NCI-H2171 treated with DMSO at 0.1 percent for 48 hours (cell line): ENCODE measurements at places on chromosomes 11 and 22.

- DNase-seq, result no peak
Measured at GRCh38 chr22:39197578-39197977, 45.1 kb upstream of the CBX7 start.

- DNase-seq, result no peak
Measured at GRCh38 chr11:73465023-73465675, 89.0 kb downstream of the RELT start.

DNA sequence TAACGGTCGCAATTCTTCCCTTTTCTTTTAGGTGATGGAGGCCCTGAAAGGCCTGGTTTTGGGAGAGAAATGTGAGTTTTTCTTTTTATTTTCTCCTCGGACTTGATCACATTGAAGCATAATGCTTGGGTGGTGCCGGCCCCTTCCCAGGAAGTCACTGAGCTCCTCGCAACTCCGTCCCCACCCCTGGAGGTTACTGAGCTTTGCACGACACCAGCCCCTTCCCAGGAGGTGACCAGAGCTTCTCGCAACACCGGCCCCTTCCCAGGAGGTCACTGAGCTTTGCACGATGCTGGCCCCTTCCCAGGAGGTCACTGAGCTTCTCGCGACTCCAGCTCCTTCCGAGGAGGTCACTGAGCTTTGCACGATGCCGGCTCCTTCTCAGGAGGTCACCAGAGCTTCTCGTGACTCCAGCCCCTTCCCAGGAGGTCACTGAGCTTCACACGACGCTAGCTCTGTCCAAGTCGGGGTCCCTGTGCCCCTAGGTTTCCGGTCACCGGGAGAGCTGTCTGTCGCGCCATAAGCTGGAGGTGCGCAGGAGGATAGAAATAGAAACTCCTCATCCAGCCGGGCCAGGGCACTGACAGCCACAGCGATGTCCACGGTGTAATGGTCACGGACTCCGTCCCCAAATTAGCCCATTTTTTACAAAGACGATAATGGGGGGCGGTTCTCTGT, 586.4 kb downstream of the BRD1 start:
- no peak for DNase-seq

DNA sequence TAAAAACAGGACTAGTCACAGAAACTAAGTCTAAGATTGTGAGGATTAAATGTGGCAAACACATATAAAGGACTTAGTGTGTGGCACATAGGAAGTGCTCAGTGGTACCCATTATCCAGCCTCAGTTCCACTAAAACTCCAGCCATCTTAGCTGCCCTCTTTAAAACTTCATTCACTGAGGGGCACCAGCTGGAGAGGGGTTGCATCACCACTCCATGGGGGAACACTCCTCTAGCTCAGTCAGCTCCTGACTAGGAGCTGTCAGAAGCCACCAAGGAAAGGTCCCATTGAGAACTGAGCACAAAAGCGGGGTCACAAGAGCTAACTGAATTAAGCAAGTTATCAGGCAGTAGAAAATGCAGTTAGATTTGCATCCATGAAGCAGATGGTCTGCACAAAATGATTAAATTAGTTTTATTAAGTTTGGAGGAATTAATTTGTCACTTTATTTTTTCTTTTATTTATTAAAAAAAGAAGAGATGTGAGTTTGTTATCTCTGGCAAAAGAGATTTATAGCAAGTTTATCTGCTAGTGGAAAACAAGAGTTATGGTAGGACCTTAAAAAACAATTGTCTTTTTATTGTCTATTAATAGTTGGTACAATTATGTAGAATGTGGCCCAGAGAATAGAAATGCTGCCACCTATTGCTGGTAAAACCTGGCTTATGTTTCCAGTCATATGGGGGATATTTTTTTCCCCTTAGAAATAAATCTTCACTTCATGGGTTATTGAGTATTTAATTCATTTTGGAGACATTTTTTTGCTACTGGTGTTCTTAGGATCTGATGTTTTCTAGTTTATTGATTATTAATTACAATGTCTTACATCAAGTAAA, 95.7 kb downstream of the NAV2 start:
- no peak for DNase-seq

DNA sequence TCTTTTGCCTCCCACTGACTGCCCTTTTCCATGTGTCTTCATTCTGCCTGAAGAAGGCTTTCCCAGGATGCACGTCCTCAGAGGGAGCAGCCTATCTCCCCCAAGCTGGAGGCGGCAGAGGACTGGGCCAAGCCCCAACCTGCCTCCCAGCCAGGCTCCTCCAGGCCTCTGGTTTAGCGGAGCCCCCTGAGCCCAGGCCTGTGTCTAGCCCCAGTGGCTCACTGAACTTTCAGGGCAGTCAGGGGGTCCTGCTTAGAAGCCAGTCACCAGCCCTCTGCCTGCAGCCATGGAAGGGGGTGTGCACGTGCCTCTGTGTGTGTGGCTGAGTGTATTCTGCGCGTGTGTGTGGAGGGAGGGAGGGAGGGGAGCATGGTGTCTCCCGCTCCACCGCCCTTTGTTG, 10.4 kb upstream of the GRK2 start:
- DNase-seq, result no peak

DNA sequence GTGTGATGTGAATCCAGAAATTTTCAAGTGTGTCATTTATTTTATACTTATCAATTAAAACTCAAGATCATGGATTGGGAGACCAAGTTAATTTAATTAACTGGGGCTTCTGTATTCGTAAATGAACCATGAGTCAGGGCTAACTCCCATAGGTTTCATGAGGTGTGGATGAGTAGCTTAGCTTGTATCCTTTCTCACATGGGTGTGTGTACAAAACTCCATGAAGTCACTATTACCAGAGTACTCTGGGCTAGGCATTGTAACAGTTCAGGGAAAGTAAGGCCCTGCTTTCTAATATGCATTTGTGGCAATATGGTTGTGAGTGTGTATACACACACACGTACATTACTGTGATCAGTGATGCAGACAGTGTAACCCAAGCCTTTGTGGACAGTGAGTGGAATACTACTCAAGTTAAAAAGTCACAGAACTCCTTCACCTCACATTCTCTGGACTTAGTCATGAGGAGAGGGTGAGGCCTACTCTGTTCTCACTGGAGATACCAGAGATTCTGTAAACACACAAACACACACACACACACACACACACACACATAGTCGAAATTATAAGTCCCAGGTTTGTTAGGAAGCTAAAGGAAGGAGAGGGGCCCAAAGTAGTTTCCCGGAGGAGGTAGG, 3.5 kb downstream of the CNTF start:
- no peak for DNase-seq

GRCh38 chr11:8707541-8708191, 25.1 kb downstream of the RPL27A start:
- DNase-seq, result peak; percentile 93

GRCh38 chr11:9855579-9856287, 191.9 kb downstream of the SWAP70 start:
- no peak for DNase-seq

GRCh38 chr22:24161909-24162308, 19.4 kb upstream of the SUSD2 start:
- no peak for DNase-seq

DNA sequence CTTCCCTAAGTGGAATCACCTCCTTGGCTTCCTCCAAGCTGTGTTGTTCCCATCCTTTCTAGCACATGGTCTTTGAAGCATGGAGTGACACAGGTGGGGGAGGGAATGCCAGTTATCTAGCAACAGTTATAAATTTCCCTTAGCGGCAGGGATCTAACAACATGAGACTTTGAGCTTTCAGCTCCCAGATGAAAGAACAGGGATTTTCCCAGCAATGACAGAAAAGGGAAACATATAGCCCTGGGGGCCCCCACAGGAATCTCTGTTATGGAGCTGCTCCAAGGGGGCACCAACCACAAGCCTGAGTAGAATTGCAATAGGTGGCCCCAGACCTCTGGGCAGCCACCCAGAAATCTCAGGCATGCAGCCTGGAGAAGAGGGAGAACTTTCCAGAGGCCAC, 163.0 kb downstream of the GRIK4 start:
- DNase-seq, result no peak

GRCh38 chr11:40302669-40303068, 1156.8 kb downstream of the LRRC4C start:
- no peak for DNase-seq

GRCh38 chr11:350723-351255, 18.5 kb upstream of the B4GALNT4 start:
- DNase-seq, result no peak

DNA sequence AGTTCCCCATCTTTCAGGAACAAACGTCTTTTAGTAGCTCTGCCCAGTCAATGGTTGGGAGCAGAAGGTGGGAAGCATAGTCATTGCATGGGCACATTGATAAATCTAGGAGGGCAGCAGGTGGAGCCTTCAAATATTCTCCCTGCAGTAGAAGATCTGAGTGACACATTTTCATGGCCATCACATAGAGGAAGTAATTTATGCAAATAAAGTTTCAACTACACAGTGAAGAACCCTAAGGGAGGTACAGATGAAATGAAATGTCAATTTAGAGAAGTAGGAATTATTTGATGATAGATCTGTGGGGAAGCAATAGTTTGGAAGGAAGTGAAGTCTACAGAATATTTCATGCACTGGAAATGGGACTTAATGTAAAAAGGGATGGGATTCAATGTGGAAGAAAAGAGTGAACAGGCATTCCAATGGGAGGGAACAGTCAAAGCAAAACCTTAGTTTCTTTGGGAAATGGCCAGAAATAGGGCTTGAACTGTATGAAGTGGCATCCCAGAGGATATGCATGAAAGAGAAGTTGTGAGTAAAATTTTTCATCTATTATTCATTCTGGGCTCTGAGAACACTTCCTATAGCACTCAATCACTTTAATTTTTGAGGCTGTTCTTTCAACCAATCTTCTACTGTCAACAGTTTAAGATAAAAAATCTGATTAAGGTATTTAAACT, 256.2 kb upstream of the LUZP2 start:
- no peak for DNase-seq

DNA sequence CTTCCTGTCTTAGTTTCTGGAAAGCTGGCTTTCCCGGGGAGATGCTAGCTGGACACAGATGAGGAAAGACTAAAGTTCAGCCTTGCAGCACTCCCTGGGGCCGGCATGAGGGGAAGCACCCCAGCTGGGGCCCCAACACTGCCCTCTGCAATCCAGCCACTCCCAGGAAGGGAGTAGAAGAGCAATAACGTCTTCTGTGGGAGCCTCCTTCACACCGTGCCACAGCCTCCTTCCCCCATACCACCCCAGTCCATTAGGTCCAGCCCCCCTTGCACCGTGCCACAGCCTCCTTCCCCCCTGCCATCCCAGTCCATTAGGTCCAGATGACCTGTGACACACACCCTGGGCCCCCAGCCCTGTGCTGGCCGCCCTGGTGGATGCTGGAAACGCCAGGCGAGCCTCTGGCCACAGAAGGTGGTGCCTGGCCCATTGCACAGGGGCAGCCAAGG, 44.1 kb upstream of the PRDM11 start:
- DNase-seq, result no peak

GRCh38 chr11:18315893-18316292, 6.0 kb downstream of the HPS5 start:
- DNase-seq, result no peak

- DNase-seq, result no peak
Measured at GRCh38 chr11:74169738-74170458, 904 bp downstream of the C2CD3 start.

- DNase-seq, result no peak
Measured at GRCh38 chr11:19992162-19992561, 168.1 kb downstream of the DBX1 start.

DNA sequence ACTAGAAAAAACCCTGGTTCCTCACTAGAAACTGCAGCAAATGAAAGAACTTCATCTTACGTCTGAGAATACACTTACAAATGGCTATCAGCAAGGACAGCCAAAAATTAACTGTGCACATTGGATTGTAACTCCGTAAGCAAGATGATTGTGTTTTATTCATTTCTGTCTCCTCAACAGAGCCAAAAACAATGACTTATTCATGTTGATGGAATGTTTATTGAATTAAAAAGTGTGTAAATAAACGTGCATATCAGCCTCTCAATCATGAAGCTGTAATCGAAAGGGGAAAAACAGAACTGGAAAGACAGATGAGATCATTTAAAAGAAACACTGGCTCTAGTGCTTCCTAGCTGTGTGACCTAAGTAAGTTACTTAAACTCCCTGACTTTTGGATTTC, 307.5 kb upstream of the ZC3H12C start:
- DNase-seq, result no peak

DNA sequence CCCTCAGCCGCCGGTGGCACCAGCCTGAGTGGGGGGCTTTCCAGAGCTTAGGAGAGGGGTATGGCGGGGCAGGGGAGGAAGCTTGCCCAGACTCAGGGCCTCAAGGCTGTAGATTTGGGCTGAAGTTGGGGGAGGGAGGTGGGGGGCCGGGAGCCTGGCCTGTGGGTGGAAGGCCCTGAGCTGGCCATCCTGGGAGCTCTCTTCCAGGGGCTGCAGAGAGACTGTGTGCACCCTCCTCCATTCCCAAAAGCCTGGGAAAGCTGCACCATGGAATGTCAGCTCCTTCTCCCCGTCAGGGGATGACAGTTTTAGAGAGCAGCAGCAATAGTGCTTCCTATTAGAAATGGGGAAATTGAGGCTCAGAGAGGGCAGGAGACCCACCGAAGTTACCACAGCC, 1.0 kb downstream of the SYT12 start:
- DNase-seq, result no peak

- no peak for DNase-seq
Measured at GRCh38 chr11:102391549-102392237, 44.7 kb downstream of the BIRC2 start.

GRCh38 chr22:22710719-22711531, 66.5 kb downstream of the GGTLC2 start:
- peak; percentile 40 for DNase-seq

DNA sequence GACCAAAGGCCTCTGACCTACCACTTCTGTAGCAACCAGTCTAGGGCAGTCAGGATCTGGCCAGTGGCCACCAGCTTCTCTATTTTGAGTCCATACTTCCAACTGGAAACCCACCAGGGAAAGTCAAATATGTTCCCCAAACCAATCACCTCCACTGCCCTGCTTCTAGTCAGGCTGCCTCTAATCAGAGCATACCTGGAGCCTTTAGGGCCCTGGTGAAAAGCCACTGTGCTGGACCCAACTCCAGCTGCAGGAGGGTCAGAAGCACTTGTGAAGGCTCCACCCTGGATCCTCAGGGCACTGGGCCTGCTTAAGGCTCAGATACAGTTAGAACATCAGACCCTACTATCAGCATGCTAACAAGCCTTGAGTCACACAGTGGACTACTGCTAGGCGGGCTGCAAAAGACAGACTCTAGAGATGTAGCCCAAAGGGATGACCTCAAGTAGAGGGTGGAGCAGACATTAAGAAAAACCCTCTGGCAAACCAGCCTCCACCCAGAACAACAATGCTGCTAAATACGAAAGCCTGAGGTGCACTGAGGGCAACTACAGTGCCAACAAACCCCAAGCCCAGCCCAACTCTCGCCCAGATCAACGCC, 69.2 kb downstream of the DGCR2 start:
- no peak for DNase-seq

GRCh38 chr22:48605856-48606481, 1221.7 kb downstream of the BRD1 start:
- DNase-seq, result peak; percentile 23
